WTC11 (cell line): ENCODE measurements at places on chromosomes 12 and 14. TPM values are rescaled to one million over a fixed set of nuclear protein-coding genes. Genes with fewer than 3 reads are reported as not detected.

The FSCB gene
- total RNA-seq: not detected in 3 replicates

The ABCD2 gene
- total RNA-seq: 0.05 TPM in 2 of 3 replicates, not detected in the other

GRCh38 chr14:24908592-24909236 is 141.2 kb downstream of the STXBP6 start:
- no peak overlapping the region for H3K27ac ChIP-seq
- no peak overlapping the region for H3K4me3 ChIP-seq
- H3K4me1 ChIP-seq: no peaks in the 10 kb centered on the region
- no peaks in the 10 kb centered on the region for H3K36me3 ChIP-seq
- H3K27me3 ChIP-seq: no peaks in the 10 kb centered on the region

DNA sequence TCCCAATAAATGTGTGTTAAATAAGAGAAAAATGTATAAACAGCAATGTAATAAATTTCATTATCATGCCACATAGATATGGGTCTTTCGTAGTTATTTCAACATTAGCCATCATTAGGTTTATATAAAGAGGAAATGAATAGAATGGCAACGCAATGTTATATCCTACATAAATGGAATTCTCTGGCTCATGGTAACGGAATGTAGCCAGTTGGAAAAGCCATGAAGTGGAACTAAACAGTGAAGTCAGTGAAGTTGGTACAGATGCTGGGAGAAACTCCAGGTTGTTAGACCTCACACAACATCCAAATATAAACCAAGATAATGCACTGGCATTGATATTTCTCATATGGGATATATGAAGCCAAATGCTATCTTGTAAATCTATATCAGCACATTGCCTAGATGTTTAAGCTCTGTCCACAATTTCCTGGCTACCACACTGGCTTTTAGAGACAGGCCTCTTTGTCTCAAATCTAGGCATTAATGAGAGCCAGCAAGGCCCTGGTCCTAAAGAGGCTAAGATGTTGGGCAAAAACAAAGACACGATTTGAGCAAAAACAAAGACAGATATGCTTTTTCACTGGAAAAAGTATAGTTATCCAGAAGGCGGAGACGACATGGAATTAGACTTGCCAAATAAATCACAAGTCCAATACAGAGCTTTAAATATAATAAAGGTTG is 861.0 kb downstream of the RPS29 start:
- no peak for DNase-seq
- no peak overlapping the region for H3K4me3 ChIP-seq
- H3K27ac ChIP-seq: no peak overlapping the region
- peaks cover 14% of the 10 kb centered on the region for H3K4me1 ChIP-seq
- H3K27me3 ChIP-seq: no peaks in the 10 kb centered on the region

DNA sequence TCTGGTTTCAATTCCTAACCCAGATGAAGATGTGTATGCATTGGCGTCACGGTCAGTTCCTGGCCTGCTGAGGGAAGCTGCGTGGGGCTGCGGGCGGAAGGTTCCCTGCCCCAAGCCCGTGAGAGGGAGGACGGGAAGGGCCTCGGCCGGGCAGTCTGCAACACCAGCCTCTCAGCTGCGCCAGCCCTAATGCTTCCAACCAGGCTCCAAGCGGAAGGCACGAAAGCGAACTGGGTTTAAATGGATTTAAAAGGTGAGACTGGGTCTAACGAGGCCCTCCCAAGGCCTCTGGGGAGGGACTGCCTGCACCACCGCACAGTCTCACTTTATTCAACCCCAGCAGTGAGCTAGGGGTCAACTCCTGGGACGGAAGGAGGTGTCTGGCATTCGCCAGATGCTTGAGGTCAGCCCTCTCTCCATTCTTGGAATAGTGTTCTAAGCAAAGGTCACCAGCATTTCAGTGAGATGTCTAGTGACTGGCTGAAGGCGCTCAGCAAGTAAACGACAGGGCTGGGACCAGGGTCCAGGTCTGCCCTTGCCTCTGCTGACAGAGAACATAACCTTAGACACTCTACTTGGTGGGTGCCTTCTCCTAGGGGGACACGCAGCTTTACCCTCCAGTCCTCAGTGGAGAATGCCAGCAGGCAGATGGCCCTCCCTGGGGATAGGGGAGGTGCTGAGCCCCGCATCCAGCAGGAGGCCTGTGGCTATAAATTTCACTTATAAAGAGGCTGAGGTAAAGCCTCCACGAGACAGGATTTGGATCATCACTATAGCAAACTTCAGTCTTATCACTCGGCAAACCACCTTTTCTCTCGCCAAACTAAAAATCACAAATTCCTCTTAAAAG is 92.2 kb downstream of the PIWIL1 start:
- H3K4me1 ChIP-seq: no peaks in the 10 kb centered on the region
- peaks cover 6% of the 10 kb centered on the region; the same call in 1 of the 2 replicates for H3K36me3 ChIP-seq
- H3K27ac ChIP-seq: no peak overlapping the region
- H3K27me3 ChIP-seq: no peaks in the 10 kb centered on the region

DNA sequence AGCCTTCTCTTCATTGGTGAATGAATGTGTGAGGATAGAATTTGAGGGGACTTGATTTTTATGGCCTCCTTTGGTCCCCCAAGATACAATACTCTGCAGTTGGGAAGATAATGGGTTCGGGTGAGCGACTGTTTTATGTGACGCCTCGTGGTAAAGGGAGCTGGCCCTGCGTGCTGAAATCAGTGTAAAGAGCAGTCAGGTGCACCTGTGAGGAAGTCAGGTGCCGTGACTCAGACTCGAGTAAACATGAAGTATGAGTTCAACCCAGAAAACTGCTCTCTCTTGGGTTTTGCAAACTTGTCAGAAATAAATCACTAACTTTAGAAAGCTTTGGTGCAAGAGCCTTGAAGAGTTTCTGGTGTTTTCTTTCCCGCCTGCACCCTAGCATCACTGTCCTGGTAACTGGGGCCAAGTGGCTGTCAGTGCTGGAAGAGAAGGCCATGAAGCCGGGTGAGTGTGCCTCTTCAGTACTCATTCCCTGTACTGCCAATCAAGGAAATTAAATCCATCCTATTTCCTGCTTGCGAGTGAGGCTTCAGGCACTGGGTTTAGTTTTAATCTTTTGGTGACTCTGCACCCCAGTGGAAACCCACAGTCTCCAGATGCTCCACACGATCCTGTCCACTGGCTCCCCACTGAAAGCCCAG is 59.2 kb downstream of the AACS start:
- H3K4me3 ChIP-seq: no peak overlapping the region
- no peak for DNase-seq
- peaks cover 27% of the 10 kb centered on the region for H3K36me3 ChIP-seq
- no peaks in the 10 kb centered on the region for H3K27me3 ChIP-seq
- H3K27ac ChIP-seq: no peak overlapping the region
